ENCODE measurements at places on chromosomes 2 and 18.

GRCh38 chr18:75455249-75456198 lies 28.0 kb upstream of the SMIM21 start:
- DNase-seq, result no peak

DNA sequence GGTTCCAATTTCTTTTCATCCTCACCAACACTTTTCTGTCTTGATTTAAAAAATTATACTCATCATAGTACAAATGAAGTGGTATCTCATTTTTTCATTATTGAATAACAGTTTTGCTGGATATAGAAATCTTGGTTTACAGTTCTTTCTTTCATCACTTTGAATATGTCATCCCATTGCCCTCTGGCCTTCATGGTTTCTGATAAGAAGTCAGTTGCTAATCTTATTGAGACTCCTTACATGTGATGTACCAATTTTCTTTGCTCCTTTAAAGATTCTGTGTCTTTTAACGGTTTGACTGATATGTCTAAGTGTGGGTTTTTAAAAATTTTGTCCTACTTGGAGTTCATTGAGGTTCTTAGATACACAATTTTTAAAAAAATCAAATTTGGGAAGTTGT lies 35.0 kb downstream of the SLC3A1 start:
- DNase-seq, result no peak

DNA sequence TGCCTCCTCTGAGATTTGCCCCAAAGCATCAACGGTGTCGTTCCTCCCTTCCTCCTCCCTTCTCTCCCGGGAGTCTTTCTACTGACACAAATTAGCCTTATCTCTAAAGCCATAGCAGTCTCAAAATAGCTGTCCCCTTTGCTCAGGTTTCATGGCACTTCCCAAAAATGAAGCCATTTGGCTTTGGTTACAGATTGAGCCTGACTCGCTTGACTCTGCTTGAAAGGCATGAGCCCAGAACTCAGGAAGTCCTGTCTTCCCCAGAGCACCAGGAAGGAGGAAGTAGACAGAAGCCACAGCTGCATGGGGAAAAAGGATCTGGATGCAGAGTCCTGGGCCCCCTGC lies 234.4 kb upstream of the RGPD4 start:
- DNase-seq, result no peak

GRCh38 chr2:234635284-234635683 lies 138.4 kb upstream of the ARL4C start:
- no peak for DNase-seq

DNA sequence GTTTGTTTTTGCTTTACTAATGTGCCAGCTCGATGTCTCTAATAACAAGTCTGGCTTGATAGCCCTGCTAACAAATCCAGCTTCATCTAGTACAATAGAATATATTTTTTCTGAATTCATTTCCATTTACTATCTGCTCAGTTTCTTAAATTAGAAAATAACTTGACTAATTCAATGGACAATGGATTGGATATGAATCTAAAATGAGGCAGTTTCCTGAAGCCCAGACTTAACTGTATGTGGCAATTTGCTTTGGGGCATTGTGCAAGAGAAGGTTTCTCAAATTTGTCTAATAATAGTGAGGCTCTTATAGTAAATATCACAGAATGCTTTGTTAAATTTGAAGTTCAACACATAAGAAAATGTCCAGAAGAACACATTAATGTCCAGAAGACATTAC lies 25.8 kb downstream of the CALCRL start:
- DNase-seq, result no peak

DNA sequence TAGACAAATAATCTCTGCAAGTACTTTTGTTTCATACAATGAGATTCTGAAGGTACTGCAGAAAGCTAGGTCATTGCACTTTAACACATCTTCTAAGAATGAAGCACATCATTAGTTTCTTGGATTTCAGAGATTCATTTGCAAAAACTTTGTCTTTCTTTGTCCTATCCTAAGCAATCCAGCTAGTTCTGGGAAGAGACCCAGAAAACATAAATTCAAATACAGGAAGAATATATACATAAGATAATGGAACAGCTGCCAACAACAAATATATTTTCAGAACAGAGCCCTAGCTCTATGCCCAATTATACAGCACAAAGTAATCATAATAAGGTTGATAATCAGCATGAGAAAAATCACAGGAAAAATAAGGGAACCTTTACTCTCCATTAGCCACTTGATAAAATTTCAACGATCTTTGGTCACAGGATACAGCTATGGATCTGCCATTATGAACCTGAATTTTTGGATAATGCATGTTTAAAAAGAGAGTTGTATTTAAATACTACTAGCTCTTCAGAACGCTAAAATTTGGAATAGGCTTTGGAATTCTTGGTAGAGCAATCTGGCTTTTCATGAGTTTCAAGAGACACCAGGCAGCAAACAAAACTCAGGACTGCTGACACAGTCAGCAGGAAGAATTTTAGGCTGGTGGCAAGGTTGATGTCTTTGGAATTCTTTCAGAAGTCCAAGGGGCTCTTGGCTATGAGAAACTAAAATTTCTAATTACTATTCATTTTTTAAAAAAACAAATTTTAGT lies 250.4 kb upstream of the SMIM21 start:
- no peak for DNase-seq

DNA sequence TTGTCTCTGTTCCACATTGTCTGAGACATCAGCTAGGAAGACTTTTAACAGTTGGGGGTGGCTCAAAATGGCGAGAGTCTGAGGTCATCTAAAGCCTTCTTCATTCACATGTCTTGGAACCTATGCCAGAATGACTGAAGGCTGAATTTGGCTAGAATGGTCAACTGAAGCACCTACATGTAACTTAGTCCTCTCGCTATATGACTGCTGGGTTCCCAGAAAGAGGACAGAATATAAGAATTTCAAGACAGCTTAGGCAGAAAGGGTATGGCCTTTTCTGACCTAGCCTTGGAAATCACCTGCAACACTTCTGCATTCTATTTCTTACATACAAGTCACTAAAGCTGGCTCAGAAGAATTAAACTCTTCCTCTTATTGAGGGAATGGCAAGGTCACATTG lies 75.6 kb upstream of the OTX1 start:
- no peak for DNase-seq

- DNase-seq, result no peak
Observed at GRCh38 chr18:66129248-66129647, 378.4 kb downstream of the CDH7 start.

DNA sequence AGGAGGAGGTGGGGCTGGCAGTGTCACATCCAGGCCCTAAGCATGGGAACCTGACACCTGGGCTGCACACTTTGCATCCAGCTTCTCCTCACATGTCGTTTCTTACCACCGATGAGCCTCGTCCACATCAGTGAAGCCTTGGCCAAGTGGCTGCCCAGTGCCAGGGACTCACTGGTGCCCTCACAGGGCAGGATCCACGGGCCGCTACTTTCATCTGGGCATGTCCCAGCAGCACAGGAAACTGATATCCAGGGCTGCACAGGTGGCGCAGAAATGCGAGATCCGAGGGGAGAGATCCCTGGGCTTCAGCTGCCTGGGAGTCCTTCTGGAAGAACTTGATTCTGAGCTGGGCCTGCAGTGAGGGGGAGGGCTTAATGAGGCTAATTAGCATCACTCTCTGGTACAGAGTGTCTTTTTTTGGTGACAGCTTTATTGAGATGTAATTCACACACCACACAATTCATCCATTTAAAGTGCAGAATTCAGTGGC lies 291.6 kb upstream of the HDAC4 start:
- no peak for DNase-seq

- DNase-seq, result no peak
Observed at GRCh38 chr2:64525317-64525613, 1.1 kb downstream of the AFTPH start.

DNA sequence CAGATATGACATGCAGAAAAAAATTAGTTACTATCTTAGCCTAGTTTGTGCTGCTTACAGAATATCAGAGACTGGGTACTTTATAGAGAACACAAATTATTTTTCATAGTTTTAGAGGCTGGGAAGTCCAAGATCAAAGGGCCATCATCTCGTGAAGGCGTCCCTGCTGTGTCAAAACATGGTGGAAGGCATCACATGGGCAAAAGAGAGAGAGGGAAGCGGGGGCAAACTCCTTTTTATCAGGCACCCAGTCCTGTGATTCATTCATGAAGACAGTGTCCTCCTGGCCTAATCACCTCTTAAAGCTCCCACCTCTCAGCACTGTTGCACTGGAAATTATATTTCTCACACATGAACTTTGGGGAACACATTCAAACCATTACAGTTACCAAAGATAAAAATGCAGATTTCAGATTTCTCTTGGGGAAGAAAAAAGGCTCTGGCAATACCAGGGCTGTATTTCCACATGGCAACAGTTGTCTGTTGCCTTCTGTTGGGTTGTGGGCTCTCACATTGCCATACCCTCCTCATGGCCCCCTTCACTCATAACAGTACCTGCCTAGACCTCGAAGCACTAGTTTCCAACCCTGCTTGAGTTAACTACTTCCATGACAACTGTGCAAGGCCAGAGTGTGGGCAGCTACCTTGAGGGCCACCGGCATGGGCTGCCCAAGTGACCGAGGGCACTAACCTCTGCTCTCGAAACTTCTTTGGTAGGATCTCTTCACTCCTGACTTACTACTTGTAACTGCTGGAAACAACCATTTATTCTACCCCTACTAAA lies 2.7 kb upstream of the ACTR3 start:
- no peak for DNase-seq

GRCh38 chr2:105553538-105554196 lies 154.8 kb upstream of the FHL2 start:
- DNase-seq, result no peak

GRCh38 chr2:138503087-138503442 lies 1.5 kb downstream of the SPOPL start:
- DNase-seq, result no peak

DNA sequence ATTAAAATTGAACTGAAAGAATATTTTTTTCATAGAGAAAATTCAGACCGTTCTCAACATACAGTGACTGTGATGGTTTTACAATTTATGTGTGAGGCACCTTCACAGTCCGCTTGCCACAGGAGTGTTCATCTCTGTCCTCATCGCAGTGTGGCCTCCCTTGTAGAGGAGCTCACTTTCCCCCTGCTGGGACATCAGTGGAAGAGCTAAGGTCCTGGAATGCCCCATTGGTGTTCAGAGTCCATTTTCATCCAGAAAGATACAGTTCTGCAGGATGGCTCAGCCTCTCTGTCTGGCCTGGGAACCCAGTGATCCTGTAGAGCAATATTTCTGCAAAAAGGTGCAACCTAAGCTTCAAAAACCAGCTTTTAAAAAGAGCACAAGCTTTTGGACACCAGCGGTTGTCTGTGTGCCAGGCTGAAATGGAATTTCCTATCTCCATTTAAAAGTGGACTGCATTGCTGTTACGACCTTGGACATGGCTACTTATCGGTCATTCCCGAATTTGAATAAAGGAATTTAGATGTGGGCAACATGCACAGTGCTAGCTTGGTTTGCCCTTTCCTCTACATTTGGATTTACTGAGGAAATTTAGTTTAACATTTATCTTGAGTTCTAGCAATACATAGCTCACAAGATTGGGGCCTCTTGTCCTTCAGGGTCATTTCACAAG lies 26.7 kb upstream of the FAM237A start:
- no peak for DNase-seq

GRCh38 chr18:44624052-44624451 lies 56.6 kb upstream of the SETBP1 start:
- no peak for DNase-seq

- no peak for DNase-seq
Observed at GRCh38 chr2:80670763-80671162, 366.2 kb upstream of the LRRTM1 start.

DNA sequence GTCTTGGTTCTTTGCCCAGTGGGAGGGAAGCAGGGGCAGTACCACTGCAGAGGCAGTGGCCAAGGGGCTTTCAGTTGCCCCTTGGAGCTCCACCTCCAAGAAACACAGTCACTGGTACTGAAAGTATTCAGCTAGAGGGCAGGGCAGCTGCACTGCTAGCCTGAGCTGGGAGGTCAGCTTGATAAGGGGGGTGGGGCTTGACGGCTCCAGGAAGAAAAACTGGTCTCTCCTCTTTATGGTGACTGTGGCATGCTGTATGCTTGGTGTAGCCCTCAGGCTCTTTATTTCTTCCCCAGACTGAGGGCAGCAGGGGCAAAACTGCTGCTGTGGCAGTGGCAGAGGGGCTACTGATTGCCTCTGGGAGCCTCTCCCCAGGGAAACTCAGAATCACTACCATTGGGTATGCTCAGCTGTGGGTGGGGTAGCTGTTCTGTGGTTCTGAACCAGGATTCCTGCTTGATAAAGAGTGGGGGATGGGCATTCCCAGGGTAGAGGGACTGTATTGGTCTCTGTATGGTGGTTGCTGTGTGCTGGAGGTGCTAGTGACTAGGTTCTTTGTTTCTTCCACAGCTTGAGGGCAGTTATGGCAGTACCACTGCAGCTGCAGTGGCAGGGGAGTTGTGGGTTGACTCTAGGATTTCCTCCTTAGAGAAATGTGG lies 134.6 kb upstream of the SCN7A start:
- DNase-seq, result no peak

DNA sequence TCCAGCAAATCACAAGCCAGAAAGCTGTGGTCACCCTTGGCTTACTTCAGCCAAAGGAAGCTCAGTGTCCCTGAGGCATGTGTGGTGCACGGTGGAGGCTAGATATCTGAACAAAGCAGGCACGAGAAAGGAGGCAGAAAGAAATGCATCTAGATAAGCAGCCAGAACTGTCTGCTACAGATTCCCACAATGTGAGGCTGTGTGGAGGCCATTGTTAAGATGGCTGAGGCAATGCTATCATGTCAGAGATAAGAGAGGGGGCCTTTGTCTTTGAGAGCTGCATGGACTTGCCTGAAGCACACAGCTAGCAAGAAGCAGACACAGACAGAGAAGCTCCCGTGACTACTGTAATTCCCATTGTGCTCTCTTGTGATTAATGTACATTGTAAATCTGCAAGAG lies 110.5 kb upstream of the LYPD6 start:
- no peak for DNase-seq

- DNase-seq, result no peak
Observed at GRCh38 chr2:217477583-217477982, 525.2 kb downstream of the TNS1 start.

- no peak for DNase-seq
Observed at GRCh38 chr18:52156166-52156565, 183.8 kb upstream of the DCC start.

GRCh38 chr18:79343567-79344207 lies 52.0 kb upstream of the NFATC1 start:
- DNase-seq, result no peak

GRCh38 chr2:111168528-111169239 lies 48.0 kb downstream of the BCL2L11 start:
- DNase-seq, result peak; percentile 37
